B cell (primary cell): ENCODE measurements at places on chromosomes 5 and 9. TPM values are rescaled to one million over a fixed set of nuclear protein-coding genes. Genes with fewer than 3 reads are reported as not detected.

DNA sequence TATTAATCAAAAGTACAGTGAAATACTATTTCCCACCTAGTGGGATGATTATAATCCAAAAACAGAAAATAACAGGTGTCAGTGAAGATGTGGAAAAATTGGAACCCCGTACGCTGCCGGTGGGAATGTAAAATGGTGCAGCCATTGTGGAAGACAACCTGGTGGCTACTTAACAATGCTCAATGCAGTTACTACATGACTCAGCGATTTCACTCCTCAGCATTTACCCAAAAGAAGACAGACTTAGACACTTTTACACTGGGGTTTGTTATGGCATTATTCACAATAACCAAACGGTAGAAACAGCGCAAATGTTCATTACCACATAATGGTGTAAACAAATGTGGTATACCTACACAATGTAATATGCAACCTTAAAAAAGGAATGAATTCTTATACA is 23.9 kb downstream of the SECISBP2 start:
- no peak for DNase-seq

GRCh38 chr9:91066042-91066415 is 264.4 kb downstream of the SYK start:
- no peak for DNase-seq

- no peak for DNase-seq
Observed at GRCh38 chr5:93519740-93520139, 61.3 kb downstream of the NR2F1-AS1 start.

DNA sequence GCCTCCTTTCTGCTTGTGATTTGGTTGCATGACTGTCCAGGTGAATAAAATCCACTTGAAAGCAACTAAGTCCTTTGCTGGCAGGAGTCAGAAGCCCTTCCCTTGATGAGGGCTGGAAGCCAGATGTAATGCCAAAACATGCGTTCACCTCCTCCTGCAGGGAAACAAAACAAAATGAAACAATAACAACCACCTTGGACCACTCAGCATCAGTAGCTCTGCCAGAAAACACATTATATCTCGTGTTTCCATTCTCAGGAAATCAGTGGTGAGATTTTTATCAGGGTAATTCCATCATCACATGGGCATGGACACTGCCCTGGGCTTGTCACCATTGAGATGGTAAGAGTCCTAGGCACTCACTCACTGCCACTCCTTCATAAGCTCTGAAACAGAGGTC is 350.3 kb upstream of the ACTBL2 start:
- DNase-seq = no peak

GRCh38 chr5:151890299-151890698 is 34.4 kb downstream of the GLRA1 start:
- no peak for DNase-seq

DNA sequence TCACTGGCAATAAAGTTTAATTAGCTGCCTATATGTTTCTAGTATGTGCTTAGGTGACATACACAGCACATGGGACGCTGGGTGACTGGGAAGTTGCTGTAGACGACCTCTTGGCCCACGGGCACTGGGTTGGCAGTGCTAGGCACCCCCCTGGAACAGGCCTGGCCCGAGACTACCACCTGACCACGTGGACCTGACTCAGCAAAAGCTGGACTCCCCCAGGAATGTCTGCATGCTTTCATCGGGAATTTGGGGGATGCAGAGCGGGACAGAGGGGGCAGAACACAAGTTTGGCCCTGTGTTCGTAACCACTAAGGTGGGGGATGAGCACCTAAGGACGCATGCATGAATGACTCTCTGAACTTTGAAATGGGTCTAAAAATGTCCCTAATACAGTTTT is 16.6 kb upstream of the INPP5E start:
- DNase-seq = no peak

GRCh38 chr9:121230256-121230655 is 28.6 kb upstream of the RAB14 start:
- no peak for DNase-seq

- no peak for DNase-seq
Observed at GRCh38 chr5:142686968-142687367, 1.1 kb upstream of the FGF1 start.

DNA sequence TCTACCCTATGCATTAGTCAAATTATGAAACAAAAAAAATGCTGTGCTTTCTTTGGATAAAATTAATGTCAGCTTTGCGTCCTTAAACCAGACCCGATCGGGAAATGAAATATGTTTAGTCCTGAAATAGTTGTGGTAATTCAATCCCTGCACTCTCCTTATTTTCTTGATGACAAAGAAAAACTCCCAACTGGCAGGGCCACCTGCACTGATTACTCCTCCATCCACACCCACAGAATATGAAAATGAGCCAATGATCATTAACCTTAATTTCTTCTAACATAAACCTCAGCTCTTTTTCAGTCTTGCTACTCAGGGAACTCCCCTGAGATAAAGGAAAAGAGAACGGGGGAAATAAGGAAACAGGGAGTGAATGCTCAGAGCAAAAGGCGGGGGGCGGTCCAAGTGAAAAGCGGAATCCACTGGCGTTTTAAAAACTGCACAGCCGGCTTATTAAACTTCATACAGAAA is 245.3 kb downstream of the BNC2 start:
- no peak for DNase-seq

The TRAF1 gene
- 12.2 and 13.1 TPM in 2 replicates for total RNA-seq

The KLF9 gene
- total RNA-seq = 12.1 and 12.7 TPM in 2 replicates

The GRHPR gene
- total RNA-seq = 121 and 122 TPM in 2 replicates

The MLANA gene
- total RNA-seq = not detected in 2 replicates

The SLC45A2 gene
- 0.39 TPM in 1 of 2 replicates, not detected in the other for total RNA-seq
